ENCODE measurements at places on chromosomes 16 and 17.
A peak's percentile ranks its signal among the peaks of the same experiment; 100 is the strongest.

DNA sequence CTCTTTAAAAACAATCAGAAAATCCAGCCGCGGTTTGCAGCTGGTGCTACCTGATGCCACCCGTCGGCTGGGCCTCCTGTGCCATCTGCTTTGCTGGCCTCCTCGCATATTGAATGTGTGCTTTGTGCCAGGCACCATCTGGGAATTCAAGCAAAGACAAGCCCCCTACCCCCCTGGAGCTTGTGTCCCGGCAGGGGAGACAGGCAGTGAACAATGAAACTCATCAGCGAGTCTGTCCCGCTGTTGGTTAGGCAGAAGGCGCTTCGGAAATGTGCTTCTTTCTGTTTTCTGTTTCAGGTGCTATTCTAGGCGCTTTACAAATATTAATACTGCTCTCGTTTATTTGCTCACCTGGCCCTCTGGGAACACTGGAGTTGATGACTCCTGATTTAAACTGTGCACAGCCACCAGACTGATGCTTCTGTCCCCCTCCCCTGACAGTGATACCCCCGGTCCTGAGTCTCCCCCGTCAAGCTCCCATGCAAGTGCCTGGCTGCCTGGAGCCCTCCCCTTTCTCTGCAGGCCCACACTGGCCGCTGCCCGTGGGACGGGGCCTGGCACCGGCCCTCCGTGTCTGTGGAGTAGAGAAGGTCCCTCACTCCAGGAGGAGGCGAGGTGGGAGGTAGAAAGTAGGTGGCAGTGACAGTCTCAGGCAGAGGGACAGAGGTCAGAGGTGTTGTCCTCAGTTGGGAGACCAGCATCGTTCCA, 126.1 kb upstream of the PLCG2 start:
- DNase-seq: no peak

DNA sequence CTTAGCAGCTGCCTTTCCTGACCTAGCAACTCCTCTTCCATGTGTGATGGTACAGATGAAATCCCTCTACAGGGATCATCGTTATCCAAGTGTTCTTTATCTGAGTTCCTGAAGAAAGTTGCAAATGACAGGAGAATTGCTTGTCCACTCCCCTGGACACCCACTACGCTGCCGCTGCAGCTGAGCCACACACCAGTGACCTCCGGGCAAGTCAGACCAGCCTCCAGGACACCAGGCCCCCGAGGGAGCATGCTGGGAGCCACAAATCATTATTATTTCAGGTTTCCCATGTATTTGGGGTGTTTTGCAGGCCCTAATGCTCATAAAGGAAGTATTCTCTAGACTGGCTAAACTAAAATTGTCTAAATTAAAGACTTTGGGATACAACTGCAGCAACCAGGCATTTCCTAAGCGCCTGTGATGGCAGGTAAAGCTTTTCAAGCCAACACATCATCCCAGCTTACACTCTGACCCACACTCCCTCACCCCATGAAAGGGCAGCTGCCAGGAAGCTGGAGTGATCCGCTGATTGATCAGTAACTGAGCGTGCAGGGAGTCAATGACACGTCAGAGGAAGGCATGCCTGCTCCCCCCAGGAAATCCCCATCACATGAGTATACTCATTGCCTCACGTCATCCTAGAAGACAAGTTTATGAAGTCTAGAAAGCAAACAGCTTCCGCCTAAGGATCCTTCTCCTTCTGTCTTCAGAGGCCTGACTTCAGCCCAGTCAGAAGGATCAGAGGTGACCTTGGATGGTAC, 14.4 kb downstream of the FA2H start:
- no peak for DNase-seq

- DNase-seq: peak; percentile 74
Observed at GRCh38 chr16:59593194-59593661, 859.1 kb upstream of the GOT2 start.

GRCh38 chr17:47291242-47291873, 32.4 kb upstream of the EFCAB13 start:
- no peak for DNase-seq

GRCh38 chr17:33667671-33668070, 374.6 kb upstream of the ASIC2 start:
- no peak for DNase-seq

GRCh38 chr16:85011846-85012284, 530 bp upstream of the ZDHHC7 start:
- DNase-seq: no peak

GRCh38 chr17:39996162-39996561, 15.6 kb downstream of the PSMD3 start:
- no peak for DNase-seq

GRCh38 chr17:42441371-42442195, 17.1 kb upstream of the ATP6V0A1 start:
- no peak for DNase-seq

DNA sequence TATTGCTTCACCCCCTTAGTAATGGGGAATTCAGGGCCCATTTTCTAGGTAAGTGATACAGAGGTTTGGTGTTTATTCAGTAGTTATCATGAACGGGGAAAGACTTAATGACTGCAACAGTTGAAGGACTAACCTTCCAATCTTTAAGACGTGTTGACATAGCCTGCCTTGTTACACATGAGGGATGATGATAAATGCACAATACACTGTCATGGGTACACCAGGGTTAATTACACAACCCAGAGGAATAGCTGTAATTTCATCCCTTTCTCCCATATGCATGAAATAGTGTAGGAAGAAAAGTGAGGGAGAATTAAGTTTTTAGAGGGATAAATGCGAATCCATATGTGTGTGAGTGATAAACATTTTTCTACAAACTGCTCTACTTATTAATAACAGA, 10.7 kb downstream of the MYH4 start:
- DNase-seq: no peak

- DNase-seq: peak; percentile 41
Observed at GRCh38 chr17:39688475-39688835, 598 bp upstream of the PGAP3 start.

DNA sequence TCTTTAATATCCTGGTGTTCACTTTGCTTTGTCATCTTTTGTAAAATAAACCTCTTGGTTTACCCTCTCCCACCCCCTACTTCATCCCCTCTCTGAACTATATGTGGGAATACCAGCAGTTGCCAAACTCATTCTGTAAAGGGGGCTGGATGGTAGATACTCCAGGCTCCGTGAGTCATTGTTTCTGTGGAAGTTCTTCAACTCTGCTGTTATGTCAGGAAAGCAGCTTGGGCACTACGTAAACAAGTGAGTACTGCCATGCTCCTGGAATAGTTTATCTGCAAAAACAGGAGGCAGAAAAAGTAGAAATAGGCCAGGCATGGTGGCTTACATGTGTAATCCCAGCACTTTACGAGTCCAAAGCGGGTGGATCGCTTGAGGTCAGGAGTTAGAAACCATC, 17.6 kb downstream of the MVP start:
- DNase-seq: no peak

DNA sequence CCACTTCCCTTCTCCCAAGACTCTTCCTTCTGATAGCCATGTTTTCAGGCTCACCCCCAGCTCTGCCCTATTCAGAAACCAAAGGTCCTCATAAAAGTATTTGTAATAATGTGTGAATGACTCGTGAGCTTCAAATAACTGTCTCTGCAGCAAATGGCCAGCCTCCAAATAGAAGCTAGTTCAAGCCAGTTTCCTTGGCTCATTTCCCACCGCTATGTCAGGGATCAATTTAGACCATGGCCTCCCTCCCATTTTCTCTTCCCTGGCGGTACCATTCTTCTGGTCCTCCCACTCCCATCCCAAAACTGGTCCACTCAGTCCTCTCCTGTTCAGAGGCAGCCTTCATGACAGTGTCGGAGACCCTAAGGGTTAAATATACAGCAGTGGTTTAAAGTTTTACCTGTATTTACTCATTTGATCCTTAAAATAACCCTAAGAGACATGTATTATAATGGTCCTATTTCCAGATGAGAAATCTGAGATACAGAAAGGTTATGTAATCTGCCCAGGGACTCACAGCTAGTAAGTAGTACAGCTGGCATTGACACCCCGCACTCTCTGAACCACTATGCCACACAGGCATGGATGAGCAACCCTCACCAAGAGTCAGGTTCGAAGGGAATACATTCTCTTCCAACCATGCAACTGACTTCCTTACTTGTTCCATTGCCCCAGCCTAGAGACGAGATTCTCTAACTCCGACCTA, 42.9 kb downstream of the GAS7 start:
- DNase-seq: no peak

DNA sequence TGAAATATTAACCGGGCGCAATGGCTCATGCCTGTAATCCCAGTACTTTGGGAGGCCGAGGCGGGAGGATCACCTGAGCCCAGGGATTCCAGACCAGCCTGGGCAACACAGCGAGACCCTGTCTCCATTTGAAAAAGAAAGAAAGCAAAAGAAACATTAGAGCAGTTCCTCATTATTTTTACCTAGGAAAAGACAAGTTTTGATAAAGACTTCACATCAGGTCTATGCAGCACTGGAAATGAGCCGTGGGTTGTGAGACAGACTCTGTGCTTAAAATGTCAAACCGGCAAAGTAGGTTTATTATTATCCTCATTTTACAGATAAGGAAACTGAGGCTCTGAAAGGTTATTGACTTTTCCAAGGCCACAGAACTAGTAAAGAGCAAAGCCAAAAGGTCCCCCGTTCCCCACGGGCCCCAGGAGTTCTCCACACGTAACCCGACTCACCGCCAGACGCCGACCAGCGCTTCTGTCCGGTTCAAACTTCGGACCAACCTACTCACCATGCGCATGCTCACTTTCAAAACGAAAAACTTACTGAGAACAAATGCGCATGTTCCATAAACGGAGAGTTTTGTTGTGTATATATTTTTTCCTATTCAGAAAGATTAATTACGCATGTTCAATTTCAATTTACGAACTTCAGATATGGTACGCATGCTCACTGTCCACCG, 356 bp downstream of the TUBD1 start:
- peak; percentile 99 for DNase-seq

DNA sequence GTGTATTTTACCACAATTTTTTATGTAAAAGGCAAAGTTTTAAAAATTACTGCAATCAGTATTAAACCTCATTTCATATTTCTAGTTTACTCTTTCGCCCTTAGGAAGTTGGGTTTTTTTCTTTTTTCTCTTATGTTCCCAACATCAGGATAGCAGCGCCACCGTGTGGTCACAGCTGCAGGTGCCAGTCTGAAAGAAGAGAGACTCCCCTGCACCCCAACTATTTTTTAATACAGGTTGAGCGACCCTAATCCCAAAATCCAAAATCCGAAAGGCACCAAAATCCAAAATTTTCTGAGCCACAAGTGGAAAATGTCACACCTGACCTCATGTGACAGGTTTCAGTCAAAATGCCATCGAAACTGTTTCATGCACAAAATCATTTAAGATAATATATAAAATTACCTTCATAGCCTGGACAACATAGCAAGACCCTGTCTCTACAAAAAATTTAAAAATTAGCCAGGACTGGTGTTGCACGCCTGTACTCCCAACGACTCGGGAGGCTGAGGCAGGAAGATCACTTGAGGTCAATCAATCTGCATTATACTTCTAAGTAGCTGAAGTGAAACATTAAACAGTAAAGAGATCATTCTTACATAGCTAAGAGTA, 21.8 kb upstream of the ASGR2 start:
- peak; percentile 91 for DNase-seq

- no peak for DNase-seq
Observed at GRCh38 chr17:869567-870525, 87.7 kb downstream of the MRM3 start.

GRCh38 chr16:4500272-4500671, 24.1 kb downstream of the HMOX2 start:
- DNase-seq: peak; percentile 85

DNA sequence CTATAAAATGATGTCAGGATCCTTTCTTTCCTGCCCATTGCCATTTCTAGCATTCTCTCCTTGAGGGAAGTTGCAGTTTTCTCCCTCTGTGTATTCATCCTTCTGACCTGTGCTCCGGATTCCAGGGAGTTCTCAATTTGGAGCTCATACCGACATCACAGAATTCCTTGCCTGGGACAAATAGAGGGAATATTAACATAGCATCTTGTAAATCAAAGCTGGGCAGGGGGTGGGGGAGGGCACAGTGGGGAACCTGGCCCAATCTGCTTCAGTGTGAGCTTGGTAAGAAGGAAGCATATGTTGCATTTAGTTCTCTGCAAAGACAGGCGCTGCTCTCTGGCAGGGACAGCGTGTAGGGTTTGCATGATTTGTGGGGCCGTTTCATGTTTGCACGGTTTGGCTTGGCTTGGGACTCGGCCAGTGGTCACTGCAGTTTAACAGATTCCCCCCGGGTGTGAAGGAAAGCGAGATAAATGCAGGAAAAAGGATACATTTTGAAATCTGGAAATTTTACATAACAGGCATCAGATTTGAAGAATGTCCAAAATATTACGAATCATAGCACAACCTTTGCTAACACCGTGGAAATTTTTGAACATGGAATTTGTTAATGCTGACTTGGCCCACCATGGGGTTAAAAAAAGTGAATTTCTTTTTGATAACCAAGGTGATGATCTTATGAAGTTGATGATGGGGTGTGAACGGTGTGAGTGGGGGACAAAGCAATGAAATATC, 178.0 kb downstream of the WWOX start:
- DNase-seq: no peak

GRCh38 chr17:69468207-69468606, 53.7 kb downstream of the MAP2K6 start:
- no peak for DNase-seq

DNA sequence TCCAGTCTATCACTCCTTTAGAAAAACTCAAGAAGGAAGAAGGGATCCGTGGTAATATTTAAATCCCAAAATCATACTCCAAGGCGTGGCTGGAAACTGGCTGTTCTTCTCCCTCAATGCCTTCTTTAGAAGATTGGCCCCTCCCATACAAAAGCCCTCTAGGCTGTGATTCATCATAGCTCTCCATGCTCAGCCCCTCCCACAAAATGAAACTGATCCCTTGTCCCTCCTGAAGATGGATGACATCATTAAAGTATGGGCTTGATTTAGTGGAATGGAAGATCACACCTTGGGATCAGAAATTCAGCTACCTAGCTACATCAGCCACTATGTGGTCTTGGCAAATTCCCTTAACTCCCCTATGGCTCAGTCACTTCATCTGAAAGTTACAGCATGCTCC, 4.1 kb downstream of the GRIN2A start:
- peak; percentile 7 for DNase-seq

DNA sequence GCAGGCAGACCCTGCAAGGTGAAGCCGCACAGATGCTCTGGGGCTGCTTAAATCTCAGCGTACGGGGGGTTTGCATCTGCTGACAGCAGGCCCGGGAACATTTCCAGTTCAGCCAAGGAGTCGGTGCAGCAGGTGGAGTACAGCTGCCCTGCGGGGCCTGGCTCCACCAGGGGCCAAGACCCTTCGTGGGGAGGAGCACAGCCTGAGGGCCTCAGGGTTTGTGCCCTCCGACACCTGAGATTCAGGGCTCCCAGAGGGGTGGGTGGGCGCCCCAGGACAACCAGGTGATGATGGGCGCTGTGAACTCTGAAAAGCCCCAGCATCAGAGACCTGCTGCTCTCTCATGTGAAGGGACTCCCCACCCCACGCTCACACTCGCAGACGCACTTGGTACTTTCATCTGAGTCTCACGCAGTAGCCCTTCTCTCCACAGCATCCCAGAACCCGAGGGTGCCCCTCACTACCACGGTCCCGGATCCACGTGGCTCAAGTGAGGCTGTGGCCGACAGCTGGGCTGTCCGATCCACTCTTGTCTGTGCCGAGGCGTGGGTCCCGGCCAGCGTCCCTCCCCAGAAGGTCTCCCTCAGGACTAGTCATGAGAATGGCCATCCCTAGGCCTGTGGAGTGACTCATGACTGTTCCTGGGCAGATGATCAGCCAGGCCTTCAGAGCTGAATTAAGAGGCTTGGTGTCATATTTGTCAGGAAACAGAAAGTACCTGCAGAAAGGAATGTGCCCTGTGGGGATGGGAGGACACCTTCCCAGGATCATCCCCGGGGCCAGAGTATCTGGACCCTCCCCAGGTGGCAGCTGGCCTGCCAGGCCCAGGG, 29.6 kb downstream of the ACSF3 start:
- DNase-seq: no peak

GRCh38 chr17:81870981-81871386, at the start of gene ARHGDIA:
Gene ARHGDIA, minus strand, starts transcription at chr17:81871337. Its CDS starts 1,407 bp downstream, at chr17:81869930.
- DNase-seq: no peak
